ENCODE measurements at places on chromosomes 2 and 18. TPM values are rescaled to one million over a fixed set of nuclear protein-coding genes. Genes with fewer than 3 reads are reported as not detected.
A peak's percentile ranks its signal among the peaks of the same experiment; 100 is the strongest.

CLEC4F gene
- 0.23 TPM for total RNA-seq

KCNJ13 gene
- not detected for total RNA-seq

PTPRN gene
- total RNA-seq = 1.1 TPM

ARMC9 gene
- total RNA-seq = 18.3 TPM

GRCh38 chr2:145960479-145961163 is 1440.7 kb upstream of the ZEB2 start:
- no peaks in the 10 kb centered on the region for H3K36me3 ChIP-seq
- H3K4me3 ChIP-seq = no peak overlapping the region
- H3K4me1 ChIP-seq = no peaks in the 10 kb centered on the region
- no peaks in the 10 kb centered on the region for H3K27me3 ChIP-seq
- H3K27ac ChIP-seq = no peak overlapping the region

GRCh38 chr18:13580991-13581390 is 145.4 kb downstream of the FAM210A start:
- peaks cover 3% of the 10 kb centered on the region for H3K27me3 ChIP-seq
- H3K4me1 ChIP-seq = peaks cover 14% of the 10 kb centered on the region
- DNase-seq = no peak

GRCh38 chr2:63893163-63893562 is 51.5 kb downstream of the UGP2 start:
- no peak for DNase-seq
- peaks cover 14% of the 10 kb centered on the region for H3K36me3 ChIP-seq

DNA sequence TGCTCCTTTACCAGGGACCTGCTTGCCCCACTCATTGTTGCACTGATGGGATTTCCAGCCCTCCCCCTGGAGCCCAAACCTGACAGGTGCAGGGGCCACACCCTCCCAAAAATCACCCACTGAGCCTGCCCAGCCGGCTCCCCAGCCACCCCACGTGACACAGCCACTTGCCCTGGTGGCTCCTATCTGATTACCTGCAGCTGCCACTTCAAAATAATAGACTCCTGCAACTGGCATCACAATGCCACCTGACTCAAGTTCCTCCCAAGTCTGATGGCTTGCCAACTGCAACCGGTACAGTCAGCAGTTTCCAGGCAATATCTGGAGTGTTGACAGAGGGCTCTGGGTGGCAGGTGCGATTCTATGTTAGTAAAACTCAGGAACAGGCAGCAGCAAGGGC is 66.2 kb downstream of the CRACDL start:
- no peaks in the 10 kb centered on the region for H3K36me3 ChIP-seq
- no peak overlapping the region for H3K27ac ChIP-seq
- no peak overlapping the region for H3K4me3 ChIP-seq
- DNase-seq = no peak
- H3K4me1 ChIP-seq = no peaks in the 10 kb centered on the region

DNA sequence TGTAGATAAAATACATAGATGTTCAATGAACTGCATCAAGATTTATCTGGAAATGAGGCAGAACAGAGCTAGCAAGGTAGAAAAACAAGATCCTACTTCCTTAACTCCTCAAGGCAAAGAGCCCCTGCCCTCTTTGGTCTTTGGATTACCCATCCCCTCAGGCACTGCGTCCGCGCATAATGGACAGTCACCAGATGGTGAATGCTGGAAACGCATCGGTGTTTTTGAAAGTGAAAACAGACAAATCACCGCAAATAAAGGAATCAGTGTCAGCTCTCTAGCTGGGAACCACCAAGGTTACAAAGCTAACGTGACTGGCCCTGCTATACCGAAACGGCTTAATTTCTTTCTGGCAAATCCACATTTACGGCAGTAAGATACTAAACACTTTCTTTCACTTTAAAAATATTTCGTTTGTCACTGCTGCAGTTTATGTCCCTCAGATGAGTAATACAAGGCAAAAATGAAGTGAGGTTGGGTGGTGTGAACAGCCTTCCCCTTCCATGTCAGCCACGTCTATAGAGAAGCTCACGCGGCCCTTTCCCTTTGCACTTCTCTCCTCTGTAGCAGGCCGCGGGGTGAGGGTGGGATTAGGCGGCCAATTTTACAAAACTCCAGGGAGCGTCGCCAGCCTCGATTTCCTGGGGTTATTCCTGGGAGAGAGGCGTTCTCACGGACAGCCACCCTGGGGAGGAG is 627 bp upstream of the GALR1 start:
- H3K27me3 ChIP-seq = peaks cover 24% of the 10 kb centered on the region
- H3K36me3 ChIP-seq = peaks cover 5% of the 10 kb centered on the region
- no peak overlapping the region for H3K27ac ChIP-seq
- no peak overlapping the region for H3K4me3 ChIP-seq
- H3K4me1 ChIP-seq = no peaks in the 10 kb centered on the region

- peaks cover 3% of the 10 kb centered on the region for H3K36me3 ChIP-seq
- H3K4me1 ChIP-seq = peaks cover 26% of the 10 kb centered on the region
- no peak for DNase-seq
- H3K27ac ChIP-seq = no peak overlapping the region
- peaks cover 8% of the 10 kb centered on the region for H3K27me3 ChIP-seq
These were observed 27.0 kb downstream of the MRPL33 start for GRCh38 chr2:27798486-27798885.

GRCh38 chr18:13823707-13824395 is at the start of gene MC5R:
MC5R (plus strand) TSS chr18:13824149; CDS start chr18:13825766, 1,617 bp downstream.
- peak within 1 kb of the TSS; percentile 60 for H3K4me3 ChIP-seq
- H3K27ac ChIP-seq = no peak within 1 kb of the TSS
- H3K36me3 ChIP-seq = no peaks in the 10 kb centered on the region
- peaks cover 11% of the 10 kb centered on the region for H3K27me3 ChIP-seq
